ENCODE measurements at places on chromosomes 12 and 14.

DNA sequence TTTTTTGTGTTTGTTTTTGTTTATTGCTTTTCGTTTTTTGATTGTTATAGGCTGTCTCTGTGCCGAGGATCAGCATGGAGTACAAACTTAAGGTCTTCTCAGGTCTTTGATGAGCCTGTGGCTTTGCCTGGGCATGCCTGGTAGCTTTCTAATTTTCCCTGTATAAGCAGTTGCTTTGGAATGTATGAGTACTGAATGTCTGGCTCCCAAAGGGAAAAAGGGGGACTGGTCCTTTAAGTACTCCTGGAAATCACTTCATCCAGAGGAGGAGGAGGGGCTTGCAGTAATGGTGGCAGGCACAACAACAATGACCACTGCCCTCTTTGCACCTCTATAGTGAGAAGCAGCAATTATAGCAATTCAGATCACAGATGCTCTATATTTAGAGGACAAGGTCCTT, 67.6 kb upstream of the TTC7B start:
- DNase-seq = no peak

- no peak for DNase-seq
Measured at GRCh38 chr14:93107453-93107852, 8.3 kb downstream of the ITPK1 start.

GRCh38 chr14:51727526-51727925, 75.8 kb downstream of the FRMD6 start:
- no peak for DNase-seq

- DNase-seq = no peak
Measured at GRCh38 chr12:3252450-3252891, 175.3 kb downstream of the TSPAN9 start.

DNA sequence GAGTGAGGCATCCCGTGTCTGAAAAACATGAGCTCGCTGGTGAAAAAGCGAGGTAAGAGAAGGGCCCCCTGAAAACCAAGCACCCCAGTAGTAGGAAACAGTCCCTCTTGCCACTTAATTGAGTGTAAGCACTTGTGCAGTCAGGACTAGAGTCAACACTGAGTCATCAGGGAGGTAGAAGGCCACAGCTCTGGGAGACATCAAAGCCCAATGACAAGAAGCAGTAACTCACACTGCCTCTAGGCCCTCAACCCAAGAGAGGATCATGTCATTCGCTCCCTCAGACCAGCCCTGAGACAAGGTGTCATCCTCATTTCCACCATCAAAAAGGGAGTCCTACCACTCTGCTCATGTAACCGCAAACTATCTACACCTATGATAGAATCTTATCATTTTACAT, 17.8 kb downstream of the POMT2 start:
- no peak for DNase-seq

DNA sequence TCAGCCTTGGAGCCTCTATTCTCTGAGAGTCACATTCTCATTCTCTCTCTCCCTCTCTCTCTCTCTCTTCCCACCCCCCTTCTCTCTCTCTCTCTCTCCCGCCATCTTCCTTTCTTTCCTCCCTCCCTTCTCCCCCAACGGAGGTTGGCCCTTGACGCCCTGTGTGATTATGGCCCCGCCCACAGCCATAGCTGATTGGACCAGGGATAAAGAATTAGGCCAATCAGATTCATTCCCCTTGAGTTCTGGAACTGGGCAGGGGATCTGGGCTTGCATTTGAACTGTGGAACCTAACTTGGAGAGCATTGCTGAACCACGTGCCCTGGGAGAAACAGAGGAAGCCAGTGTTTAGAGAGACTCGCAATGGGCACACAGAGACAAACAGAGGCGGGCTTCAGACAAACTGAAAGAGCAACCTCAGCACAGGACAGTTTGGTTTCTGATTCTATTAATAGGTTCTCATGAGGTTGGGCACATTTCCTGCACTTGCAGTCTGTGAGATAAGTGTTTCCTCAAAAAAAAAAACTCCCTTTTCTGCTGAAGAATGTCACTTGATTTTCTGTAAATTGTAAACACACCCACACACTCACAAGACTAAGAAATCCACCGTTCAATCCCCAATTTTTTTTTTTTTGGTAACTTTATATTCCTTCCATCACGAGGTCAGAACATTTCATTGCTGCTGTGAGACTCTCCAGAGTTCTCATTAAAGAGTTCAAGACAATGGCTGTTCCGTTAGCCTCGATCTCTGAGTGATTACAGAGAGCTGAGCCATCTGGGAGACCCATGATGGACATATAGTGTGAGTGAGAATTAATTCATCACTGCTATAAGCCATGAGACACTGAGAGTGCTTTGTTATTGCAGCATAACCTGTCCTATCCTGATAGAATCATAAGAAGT, 3.5 kb upstream of the P2RX7 start:
- DNase-seq = peak; percentile 76

DNA sequence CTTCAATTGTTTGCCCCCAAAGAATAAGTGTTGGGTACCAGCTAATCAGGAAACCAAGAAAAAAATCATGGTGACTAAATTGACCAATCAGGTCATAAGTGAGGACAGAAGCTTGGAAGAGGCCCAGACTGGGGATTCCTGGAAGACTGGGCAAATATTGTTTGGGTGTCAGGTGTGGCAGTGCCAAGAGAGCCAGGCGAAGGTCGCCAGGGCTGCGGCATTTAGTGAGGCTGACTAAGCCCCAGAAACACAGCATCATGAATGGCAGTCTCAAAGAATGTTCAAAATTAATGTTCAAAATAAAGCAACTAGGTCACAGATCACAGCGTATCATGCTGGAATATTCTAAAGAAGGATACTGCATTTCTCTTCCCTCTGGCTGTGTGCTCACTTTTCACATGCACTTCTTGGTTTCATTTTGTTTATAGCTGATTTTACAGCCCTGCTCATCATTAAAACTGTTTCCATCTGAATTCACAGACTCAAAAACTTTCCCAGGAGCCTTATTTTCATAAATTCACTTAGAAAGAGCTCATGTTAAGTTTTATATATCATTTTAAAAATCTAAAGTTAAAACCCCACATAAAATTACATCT, 85.3 kb upstream of the OVCH1 start:
- DNase-seq = no peak

DNA sequence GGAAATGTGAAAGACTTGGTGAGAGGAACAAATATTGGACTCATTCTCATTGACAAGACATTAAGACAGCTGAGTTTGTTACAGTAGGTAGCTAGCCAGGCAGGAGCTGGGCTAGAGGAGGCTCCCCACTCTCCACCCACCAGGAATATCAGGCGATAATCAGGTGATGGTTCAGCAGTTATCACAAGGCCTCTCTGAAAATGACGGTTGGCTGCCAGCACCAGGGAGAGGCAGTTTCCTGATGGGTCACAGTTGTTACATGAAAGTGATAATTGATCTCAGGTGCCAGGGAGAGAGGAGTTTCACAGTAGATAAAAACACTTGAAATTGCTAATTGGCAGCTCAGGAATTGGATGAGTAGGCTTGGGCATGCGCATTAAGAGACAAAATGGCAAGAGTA, 116.5 kb downstream of the TMTC2 start:
- no peak for DNase-seq

DNA sequence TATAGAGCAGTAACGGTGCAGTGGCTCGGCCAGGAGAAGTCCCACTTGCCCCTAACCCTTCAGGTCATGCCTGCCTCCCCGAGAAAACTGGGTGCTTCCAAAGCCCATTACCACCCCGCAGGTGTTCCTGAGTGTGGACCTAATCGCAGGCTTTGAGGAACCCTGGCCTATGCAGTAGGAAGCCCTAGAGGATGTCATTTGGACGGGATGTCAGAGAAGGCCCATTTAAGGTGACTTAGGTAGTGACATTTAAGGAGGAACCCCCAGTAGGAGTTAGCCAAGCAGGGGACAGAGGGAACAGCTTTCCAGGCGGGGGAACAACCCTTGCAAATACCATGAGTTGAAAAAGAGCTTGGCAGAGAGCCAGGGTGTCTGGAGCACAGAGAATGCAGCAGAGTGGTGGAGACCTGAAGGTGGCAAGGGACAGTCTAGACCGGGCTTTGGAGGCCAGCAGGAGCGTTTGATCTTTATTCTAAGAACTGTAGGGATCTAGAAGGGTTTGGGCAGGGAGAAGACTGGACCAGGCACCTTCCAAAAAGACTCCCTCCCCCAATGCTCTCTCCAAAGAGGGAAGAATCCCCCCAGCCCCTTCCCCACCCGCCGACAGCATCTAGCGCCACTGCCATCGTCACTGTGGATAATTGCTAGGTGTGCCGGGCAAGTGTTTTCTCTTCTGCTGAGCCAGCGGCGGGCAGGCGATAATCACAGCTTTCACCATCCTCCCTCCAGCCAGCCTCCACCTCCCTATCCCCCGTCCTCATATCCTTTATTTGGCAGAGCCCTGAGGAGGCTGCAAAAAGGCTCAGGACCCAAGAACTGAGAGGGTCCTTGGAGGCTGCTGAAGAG, 33.3 kb upstream of the BEGAIN start:
- DNase-seq = no peak

DNA sequence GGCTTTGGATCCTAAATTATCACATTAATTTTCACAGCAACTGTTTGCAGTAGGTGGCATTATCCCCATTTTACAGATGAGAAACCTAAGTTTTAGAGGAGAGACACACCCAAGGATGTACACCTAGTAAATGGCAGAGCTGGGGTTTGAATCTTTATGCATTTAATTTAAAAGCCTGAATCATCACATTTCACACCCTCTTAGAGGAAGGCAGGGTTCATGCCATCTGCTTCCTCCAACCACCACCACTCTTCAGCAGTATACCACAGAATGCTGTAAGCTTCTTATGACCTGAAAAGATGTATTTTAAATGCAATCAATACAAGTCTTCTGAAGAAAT, 90.3 kb downstream of the CRADD start:
- DNase-seq = no peak

- DNase-seq = no peak
Measured at GRCh38 chr12:94504386-94504785, 44.7 kb upstream of the CEP83 start.

DNA sequence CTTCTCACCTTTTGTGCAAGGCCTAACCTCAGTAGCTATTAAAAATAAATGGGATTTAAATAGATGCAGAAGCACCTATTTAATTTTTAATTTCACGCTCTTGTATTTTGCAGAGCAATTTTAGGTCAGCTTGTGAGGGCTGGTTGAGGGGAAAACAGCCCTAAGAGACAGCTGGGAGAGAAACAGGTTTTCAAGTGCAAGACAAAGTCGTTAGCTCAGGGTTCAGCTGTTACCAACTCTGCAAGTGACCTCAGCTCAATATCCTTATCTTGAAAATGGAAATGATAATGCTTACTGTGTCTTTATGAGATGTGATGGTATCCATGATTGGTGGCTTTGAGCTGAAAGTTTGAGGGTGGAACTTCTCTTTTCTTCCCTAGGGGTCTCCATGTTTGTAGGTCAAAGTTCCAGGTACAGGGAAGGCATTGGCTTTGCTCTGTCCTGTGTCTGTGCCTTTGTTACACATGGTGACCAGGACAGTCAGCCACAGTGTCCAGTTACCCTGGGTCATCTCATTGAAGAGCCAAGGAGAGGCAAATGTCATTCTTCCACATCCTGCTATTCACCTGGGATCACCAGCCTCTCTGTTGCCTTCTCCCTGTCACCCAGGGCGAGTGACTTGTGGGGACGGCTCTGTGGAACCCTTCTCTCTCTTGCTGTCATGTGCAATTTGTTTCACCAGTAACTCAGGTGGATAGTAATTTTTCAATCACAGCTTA, 100.3 kb downstream of the SAMD4A start:
- DNase-seq = no peak

- no peak for DNase-seq
Measured at GRCh38 chr12:109983432-109984142, 12.6 kb downstream of the GIT2 start.

GRCh38 chr12:57896434-57897201, 44.7 kb upstream of the ATP23 start:
- DNase-seq = peak; percentile 25

DNA sequence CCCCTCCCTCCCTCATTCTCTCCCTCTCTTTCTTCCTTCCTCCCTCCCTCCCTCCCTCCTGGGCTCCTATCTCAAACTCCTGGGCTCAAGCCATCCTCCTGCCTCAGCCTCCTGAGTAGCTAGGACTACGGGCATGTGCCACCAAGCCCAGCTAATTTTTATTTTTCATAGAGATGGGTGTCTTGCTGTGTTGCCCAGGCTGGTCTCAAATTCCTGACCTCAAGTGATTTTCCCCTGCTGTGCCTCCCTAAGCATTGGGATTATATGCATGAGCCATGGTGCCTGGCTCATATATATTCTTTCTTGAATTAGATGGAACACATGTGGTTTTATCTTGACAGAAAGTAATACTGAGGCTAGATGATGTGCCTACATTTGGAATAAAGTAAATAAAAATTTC, 14.2 kb downstream of the PAPOLA start:
- DNase-seq = no peak

DNA sequence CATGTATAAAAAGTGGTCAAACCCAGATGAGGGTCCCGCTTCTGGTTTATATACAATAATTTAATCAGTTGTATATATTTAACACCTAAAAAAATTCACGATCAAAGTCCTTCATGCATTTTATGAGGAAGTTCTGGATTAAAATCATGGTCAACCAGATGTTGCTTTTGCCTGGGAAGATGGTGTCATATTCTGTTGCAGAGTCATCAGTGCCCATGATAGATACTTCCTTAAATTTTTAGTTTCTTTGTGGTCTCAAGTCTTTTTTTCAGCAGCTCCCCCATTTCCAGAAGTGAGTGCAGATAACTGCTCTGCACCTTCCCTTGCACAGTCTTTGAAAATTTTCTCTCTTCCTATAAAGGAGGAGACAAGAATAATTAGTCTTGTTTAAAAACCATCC, 16.1 kb downstream of the ERP29 start:
- no peak for DNase-seq

DNA sequence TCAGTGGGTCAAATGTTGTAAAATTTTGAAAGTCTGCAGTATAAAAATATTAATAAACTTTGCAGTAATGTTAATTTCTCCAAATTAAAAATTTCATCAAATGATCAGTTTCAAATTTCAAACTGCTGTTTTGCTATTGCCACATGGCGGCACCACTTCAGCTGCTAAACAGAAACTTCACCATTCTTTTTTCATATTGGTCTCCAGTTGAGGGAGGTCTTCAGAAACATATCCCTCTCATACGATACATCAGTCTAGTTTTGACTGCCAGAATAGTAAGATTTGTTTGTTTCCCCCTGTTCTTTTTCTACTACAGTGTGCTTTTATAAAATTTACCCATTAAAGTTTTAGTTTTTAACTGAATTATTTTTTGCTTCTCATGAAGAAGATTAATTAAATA, 4.2 kb upstream of the TRHDE start:
- no peak for DNase-seq

DNA sequence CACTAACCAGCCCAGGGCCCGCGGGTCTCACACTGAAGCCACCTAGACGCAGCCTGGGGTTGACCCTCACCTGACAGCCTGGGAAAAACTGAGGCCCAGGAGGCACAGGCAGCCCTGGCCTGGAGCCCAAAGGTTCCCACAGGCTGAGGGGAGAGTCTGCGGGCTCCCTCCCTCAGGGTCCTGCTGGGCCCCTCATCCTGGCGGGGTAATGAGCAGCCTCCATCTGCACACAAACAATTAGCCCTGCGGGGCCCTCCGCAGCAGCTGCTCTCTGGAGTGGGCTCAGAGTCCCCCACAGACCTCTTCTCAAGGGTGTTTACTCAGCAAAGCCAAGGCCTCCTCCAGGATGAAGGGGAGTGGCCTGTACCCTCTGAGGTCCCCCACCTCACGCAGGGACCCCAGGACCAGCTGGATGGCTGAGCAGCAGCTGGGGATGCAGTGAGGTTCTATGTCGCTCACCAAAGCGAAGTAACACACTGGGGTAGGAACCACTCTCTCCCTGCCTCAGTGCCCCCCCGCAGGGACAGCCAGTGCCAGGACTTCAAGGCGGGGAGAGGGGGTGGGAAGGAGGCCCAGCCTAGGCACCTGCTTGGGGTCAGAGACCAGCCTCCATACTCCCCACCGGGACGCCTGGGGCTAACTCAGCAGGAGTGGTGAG, 7.3 kb downstream of the AKT1 start:
- no peak for DNase-seq

All from stimulated activated CD4-positive, alpha-beta T cell treated with anti-CD3 and anti-CD28 coated beads, Interleukin-1b, Interleukin-23, amount 100 ng/mL, for 4 hours (primary cell).